Stimulated activated CD8-positive, alpha-beta memory T cell treated with anti-CD3 and anti-CD28 coated beads, Interleukin-4, amount 100 ng/mL, for 1 hour (primary cell): ENCODE measurements at places on chromosomes 7 and 10.

GRCh38 chr10:48439031-48439430 lies 132.6 kb downstream of the MAPK8 start:
- DNase-seq: no peak

GRCh38 chr10:89347701-89348457 lies 20.1 kb downstream of the IFIT3 start:
- no peak for DNase-seq

DNA sequence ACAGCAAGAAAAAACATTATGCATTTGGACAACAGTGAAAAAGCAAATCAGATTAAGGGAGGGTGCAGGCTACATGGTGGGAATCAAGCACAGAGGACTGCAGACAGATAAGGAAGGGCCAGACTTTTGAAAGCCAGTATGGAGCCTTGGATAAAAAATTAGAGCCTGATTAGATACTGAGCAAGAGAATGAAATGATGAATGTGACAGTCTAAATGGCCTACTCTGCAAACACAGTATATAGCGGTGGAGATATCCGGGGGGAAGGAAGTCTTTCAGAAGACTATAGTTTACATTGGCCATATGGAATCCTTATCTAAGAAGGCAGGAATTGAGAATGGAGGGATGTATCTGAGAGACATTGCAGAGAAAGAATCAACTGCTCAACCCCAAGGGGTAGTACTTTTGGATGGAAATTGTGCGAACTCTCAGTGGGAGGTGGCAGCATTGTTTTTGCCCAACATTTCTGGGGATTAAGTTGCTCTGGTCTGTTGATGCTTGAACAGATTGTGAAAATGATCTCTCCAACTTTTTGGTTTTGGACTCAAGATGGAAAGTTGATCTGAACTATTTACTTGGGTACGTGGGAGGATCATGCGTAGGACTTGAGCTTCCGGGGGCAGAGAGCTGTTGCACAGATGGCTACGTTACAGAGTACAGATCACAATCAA lies 39.4 kb upstream of the CHCHD3 start:
- no peak for DNase-seq

- DNase-seq: no peak
Observed at GRCh38 chr10:70807556-70807955, 8.2 kb upstream of the SGPL1 start.

DNA sequence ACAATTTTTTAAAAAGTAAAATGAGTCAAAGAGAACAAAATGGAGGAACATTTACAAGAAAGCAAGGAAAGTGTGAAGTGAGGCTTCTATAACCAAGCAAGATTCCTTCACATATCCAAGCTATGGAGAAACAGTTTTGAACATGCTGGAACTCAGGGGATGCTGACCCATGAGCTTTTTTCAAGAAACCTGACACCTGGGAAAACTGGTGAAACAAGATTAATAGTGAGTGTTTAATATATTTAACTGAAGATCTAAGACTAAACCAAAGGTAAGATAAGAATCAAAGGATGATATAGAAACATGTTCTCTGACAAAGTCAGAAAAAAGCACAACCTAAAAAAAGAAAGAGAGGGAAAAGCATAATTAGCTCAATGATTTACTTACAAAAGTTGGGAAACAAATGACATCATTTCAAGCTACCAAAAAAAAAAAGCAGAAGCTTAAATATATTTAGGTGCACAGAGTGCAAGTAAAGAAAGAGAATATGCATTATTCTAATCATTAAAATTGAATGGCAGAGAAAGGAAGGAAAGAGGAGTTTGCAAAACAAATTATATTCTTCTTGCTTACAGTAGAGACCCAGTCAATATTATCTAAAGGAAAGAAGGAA lies 24.9 kb downstream of the C7orf25 start:
- DNase-seq: no peak

DNA sequence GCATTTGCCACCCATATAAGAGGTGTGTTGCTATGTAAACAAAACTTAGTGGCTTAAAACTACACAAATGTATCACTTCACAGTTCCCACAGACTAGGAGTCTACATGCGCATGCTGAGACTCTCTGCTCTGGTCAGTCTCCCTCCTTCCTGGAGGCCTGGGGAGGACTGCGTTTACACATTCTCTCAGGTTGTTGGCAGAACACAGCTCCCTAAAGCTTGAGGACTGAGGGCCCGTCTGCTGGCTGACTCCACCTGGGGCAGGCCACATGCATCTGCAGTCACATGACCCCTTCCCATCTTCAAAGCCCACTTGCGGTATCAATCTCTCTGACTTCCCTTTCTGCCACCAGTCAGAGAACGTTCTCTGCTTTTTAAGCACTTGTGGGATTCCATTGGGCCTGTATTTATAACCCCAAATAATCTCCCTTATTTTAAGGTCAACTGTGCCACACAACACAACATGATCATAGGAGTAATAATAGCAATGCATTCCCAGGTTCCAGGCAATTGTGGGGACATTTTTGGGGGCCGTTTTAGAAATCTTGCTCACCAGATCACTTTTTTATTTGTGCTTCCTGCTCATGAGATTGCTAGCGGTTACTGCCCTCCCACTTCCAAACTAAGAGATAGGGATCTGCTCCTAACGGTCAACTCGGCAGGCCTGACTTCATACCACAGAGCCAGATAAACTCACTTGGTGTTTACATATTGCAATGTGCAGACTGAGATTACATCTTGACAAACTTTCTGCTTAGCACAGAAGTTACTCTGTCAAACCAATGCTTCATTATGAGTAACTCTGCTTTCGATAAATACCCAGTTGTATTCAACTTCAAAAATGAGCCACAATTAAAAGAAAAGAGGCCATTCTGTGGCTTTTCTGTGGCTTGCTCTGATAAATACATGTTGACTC lies 96.3 kb downstream of the ALOX5 start:
- no peak for DNase-seq

DNA sequence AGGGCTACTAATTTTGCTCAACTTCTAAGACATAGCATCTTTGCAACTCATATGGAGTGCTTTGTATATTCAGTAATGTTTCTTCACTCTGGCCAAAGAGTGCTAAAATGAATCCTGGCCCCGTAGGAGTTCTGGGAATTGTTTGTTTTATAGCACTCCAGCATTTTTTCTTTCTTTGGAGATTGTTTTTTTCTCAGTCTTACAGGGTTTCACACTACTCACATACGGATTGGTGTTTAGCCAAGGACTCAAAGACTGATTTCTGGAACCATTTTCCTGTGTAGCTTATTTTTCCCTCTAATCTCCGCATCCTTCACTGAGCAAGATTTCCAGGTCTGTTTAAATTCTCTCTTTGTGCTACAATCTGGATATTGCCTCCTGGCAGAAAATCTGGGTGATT lies 6.4 kb downstream of the TAS2R41 start:
- no peak for DNase-seq

DNA sequence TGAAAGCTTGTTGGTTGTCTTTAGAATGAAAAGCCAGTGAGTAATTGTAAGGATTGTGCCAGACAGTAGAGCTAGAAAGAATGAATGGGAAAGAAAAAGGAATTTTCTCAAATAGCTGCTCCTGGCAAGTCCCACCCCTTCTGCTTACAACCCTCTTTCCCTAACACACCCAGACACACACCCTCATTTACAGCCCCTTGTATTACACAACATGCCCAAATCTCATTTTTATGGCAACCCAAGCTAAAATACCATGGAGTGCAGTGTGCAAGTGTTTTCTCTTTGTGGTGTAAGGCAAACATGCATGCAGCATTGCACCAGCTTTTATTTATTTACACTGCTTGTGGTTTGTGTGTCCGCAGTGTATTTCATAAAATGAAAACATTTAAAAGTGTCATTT lies 1.5 kb downstream of the PRKAR2B start:
- DNase-seq: no peak

DNA sequence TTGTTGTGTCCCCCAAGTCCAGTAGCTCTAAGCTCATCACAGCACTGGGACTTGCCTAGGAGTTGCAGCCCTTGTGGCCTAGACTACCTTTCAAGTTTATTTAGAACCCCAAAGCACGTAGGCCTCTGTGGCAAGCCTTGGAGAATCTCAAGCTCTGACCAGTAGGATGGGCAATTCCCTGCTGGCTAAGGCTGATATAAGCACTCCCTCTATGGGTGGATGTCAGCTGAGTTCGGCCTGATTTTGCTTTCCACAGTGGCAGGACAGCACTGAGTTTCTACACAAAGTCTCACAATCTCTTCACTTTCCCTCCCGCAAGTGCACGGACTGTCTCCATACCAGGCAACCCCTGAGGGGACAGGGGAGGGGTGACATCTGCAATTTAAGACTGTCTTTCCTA lies 886.4 kb upstream of the LRRN3 start:
- DNase-seq: no peak

- no peak for DNase-seq
Observed at GRCh38 chr10:131920151-131920550, 19.3 kb downstream of the PPP2R2D start.

DNA sequence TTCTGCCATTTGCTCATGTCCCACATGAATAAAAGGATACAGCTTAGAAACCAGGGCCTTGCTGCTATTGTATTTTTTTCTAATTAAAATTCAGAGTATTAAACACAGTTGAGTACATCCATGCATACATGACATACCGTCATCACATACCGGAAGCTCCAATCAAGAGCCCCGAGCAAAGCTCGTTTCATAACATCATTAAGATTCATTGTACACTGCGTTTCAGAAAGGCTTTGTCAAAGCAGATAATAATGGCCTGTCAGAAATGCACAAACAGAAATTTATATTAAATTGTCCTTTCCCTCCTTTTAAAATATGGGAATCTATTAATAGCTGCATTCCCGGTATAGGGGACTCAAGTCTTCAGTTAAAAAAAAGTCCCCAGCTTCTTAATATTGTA lies 103.4 kb downstream of the PRTFDC1 start:
- DNase-seq: no peak

DNA sequence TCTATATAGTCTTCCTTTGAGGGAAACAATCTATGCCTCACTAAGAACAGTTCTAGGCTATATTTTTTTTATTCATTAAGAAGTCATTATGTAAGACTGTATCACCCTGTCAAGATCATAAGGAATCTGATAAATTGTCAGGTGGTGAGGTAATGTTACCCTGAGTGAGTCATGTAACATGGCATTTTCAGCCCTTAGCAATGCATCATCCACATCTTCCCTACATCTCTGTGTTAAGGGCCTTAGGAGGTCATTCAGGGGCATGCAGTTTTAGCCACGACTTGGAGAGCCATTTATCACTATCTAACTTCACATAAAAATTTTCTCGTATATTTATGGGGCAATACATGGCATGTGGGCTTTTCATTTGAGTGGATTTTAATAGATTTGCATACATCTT lies 924.5 kb upstream of the MBL2 start:
- DNase-seq: no peak

- DNase-seq: no peak
Observed at GRCh38 chr10:131909929-131910328, 9.1 kb downstream of the PPP2R2D start.

- no peak for DNase-seq
Observed at GRCh38 chr10:86113044-86113443, 253.6 kb downstream of the GRID1 start.

- no peak for DNase-seq
Observed at GRCh38 chr10:60234551-60234950, 155.1 kb downstream of the ANK3 start.

DNA sequence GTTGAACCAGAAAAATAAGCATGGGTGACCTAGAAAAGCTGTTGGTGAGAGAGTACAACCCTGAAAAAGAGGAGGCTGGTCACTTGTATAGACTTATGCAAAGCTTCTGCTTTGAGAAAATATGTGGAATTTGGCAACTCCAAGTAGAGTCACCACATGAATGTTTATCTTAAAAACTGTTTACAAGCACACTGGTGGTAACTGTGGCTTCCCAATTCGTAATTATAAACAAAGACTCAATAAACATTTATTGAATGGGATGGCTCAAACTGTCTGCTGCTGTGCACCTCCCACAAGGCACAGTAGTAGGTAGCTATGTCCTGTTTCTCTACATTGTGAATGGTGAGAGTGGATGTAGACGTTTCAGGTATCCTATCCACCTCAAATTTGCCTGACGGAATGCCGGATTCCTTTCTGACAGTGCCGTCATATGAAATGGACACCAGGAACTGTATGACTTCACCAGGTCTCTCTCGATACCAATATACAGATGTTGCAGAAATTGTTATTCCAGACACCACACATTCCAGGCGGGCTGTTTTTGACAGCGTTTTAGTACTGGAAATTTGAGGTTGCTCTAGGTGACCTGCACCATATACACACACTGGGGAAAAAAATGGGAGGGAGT lies 43.4 kb upstream of the TARP start:
- DNase-seq: no peak

GRCh38 chr10:46283580-46284285 lies 3.1 kb upstream of the ANTXRL start:
- DNase-seq: no peak

GRCh38 chr7:14825912-14826311 lies 76.6 kb downstream of the DGKB start:
- DNase-seq: no peak

DNA sequence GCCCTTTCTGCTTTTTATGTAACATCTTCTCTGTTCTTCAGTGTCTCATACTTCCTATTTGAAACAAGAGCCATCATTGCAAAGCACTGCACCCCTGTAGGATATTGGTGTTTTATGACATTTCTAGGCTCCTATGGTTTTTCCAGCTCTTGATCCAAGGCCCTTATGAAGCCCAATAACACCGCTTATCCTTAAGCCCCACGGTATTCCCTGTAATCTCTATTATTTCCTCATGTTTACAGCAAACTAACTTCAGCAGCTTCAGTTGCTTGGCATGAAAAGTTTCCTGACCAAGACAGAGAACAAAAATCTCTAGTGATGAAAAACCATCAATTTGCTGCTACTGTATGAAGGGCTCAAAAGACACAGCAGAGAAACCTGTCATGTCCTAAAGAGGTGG lies 34.1 kb upstream of the TES start:
- DNase-seq: no peak
